ENCODE measurements at places on chromosomes 4 and X.

DNA sequence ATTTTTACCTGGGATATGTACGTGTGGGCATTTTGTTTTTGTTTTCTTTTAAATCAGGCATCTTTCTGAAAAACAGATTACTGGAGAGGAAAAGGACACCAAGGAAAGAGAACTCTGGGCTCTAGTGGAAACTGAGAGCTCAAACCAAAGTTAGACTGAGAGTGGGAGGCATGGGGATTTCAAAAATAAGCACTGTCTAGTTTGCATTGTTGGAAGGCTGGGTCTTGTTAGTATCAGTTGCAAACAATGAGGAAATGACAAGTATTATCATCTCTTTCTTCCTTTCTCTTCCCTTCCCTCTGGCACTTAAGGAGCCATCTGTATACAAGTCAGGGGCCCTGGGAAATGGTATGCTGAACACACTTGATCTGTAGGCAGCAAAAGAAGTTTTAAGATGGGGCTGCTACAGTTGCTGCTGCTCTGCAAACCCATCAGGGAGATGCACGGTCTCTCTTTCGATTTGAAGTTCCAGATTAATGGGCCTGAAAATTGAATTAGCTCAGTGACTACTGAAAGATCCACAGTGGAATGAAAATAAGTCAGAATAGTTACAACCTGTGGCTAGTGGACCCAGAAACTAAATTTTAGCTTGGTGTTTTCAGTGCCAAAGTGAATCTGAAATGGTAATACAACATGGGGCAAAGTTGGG, 48.0 kb upstream of the GRXCR1 start:
- no peak for DNase-seq

GRCh38 chr4:6746721-6747293, 30.8 kb downstream of the BLOC1S4 start:
- DNase-seq, result peak; percentile 86

GRCh38 chrX:154029439-154029838, 9.7 kb upstream of the IRAK1 start:
- DNase-seq, result no peak

- DNase-seq, result no peak
Measured at GRCh38 chr4:157165935-157166610, 54.5 kb upstream of the GRIA2 start.

- DNase-seq, result no peak
Measured at GRCh38 chr4:166049036-166049435, 176.0 kb downstream of the TLL1 start.

- no peak for DNase-seq
Measured at GRCh38 chr4:67963356-67963755, at the start of gene TMPRSS11A. Gene TMPRSS11A (minus strand): TSS chr4:67963493. CDS start chr4:67963393, 100 bp downstream.

DNA sequence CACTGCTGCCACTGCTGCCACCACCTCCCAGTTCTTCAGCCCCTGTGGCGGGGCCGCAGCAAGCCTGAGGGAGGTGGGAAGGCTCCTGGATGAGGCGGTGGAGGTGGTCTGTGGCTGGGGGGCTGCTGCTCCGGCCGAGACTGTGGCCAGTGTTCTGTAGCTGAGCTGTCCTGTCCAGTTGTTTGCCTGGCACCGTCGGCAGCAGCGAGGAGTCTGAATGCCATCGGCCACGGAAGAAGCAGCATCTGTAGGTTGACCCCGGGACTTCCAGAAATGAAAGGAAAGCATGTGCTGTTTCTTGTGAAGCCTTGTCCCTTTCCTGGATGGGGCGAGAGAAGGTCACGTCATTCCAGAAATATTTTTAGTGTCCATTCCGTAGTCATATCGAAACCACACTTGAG, 3.3 kb downstream of the C4orf54 start:
- no peak for DNase-seq

GRCh38 chrX:130264573-130264972, 4.1 kb downstream of the ZNF280C start:
- no peak for DNase-seq

Measured in pancreas (tissue), 10 donors.